ENCODE measurements at places on chromosomes 2 and 18.

DNA sequence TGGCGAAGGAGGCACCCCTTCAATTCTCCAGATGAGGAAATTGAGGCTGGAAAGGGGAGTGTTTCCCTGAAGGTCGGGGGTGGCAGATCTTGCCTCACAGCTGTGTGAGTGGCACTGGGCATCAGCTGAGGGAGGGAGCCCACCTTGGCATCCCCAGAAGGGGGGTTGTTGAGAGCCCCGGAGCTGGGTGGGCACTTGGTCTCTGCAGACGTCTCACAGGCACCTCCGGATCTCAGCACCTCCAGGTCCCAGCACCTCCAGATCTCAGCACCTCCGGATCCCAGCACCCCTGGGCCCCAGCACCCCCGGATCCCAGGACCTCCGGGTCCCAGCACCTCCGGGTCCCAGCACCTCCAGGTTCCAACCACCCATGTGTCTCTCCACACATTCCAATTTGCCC, 137.9 kb downstream of the NFATC1 start:
- DNase-seq = no peak

DNA sequence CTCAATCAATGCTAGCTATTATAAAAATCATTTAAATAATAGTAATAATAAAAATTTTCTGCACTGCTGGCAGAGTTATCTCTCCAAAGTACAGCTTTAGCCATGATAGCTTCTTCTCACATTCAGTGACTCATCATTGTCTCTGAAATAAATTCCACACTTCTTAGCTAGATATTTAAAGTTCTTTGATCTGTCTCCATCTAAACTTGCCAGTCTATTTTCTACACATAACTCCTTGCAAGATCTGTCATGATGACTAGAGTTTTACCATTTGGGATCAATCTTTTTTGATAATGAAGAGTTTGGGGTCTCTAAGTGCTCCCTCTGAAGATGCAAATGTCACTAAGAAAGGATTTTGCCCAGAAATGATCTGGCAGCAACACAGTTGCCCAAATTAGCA, 155.4 kb upstream of the LHCGR start:
- DNase-seq = no peak

- DNase-seq = no peak
These were observed 113.8 kb upstream of the SIX2 start for GRCh38 chr2:45123065-45123464.

GRCh38 chr2:8488001-8488738, 193.7 kb upstream of the ID2 start:
- no peak for DNase-seq

GRCh38 chr2:204114295-204115136, 178.0 kb downstream of the ICOS start:
- no peak for DNase-seq
